ENCODE measurements at places on chromosomes 6 and 20. TPM values are rescaled to one million over a fixed set of nuclear protein-coding genes. Genes with fewer than 3 reads are reported as not detected.
A peak's percentile ranks its signal among the peaks of the same experiment; 100 is the strongest.

DNA sequence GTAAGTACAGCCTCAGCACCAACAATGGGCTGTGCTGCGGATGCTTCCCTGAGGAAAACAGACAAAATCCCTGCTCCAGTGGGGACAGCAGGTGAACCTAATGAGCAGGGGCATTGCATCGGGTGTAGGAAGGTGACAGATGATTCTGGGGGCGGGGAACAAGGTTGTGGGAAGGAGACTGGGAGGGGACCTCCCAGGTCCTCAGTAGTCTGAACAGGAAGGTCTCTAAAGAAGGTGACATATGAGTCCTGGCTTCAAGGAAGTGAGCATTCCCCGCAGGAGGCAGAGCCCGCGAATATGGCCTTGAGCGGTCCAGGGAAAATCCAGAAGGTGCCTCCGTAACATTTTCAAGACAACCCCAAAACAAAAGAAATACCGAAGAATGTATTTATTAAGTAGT is 19.4 kb downstream of the ULBP1 start:
- H3K27me3 ChIP-seq = peaks cover 38% of the 10 kb centered on the region
- no peaks in the 10 kb centered on the region for H3K36me3 ChIP-seq
- H3K27ac ChIP-seq = no peak overlapping the region
- no peak overlapping the region for H3K4me3 ChIP-seq
- DNase-seq = no peak

DNA sequence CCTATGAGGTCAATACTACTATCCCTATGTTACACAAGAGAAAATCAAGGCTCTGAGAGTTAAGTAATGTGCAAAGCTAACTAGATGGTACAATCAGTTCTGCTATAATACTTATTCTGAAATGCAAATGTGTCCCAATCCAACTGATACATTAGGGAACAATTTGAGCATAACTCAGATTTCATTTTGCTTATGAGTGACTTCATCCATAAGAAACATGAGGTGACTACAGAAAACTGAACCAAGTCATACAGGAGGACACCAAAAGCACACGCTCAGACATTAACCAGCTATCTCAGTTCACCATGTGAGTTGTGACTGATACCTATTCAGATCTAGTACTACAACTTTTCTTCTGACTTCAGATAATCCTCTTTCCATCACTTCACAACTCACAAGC is 179.9 kb upstream of the RUNX2 start:
- H3K4me3 ChIP-seq = no peak overlapping the region
- no peaks in the 10 kb centered on the region for H3K4me1 ChIP-seq
- H3K27me3 ChIP-seq = no peaks in the 10 kb centered on the region
- no peak for DNase-seq

GRCh38 chr20:8943631-8944030 is 125.3 kb upstream of the PLCB4 start:
- no peaks in the 10 kb centered on the region for H3K4me1 ChIP-seq
- no peak overlapping the region for H3K4me3 ChIP-seq
- H3K27ac ChIP-seq = no peak overlapping the region
- H3K36me3 ChIP-seq = no peaks in the 10 kb centered on the region
- no peak for DNase-seq

GRCh38 chr20:54933212-54933904 is 458.0 kb downstream of the DOK5 start:
- H3K27ac ChIP-seq = no peak overlapping the region
- no peaks in the 10 kb centered on the region for H3K4me1 ChIP-seq
- H3K27me3 ChIP-seq = no peaks in the 10 kb centered on the region
- no peak overlapping the region for H3K4me3 ChIP-seq
- no peak for DNase-seq

GRCh38 chr6:14075095-14075503 is 42.5 kb upstream of the CD83 start:
- no peaks in the 10 kb centered on the region for H3K36me3 ChIP-seq
- no peak for DNase-seq
- H3K4me1 ChIP-seq = no peaks in the 10 kb centered on the region

DNA sequence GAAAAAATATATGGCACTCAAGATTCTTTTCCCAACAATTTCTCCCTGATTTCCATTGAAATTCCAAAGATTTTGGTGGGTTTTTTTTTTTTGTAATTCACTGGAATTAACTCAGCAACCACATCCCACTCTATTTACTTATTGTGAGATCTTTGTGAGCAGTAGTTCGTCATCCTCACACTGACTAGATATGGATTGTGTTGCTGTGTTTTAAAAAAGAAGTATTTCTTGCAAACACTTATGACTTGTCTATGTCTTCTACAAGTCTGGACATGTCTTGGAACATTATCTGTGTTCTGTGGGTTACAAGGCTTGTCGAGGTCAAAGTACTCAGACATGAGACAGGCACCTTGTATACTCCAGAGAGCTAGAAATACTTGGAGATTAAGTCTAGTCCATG is 7.3 kb upstream of the TENT5A start:
- H3K4me1 ChIP-seq = no peaks in the 10 kb centered on the region
- H3K36me3 ChIP-seq = no peaks in the 10 kb centered on the region
- H3K27ac ChIP-seq = no peak overlapping the region
- DNase-seq = no peak
- H3K27me3 ChIP-seq = no peaks in the 10 kb centered on the region
- H3K4me3 ChIP-seq = no peak overlapping the region

GRCh38 chr6:52570291-52570700 is 6.6 kb downstream of the TRAM2 start:
- no peaks in the 10 kb centered on the region for H3K27me3 ChIP-seq
- peak overlapping the region; percentile 47 for H3K27ac ChIP-seq
- H3K4me1 ChIP-seq = peaks cover 16% of the 10 kb centered on the region
- H3K36me3 ChIP-seq = no peaks in the 10 kb centered on the region
- DNase-seq = peak; percentile 57
- no peak overlapping the region for H3K4me3 ChIP-seq

- no peaks in the 10 kb centered on the region for H3K27me3 ChIP-seq
- peaks cover 8% of the 10 kb centered on the region for H3K4me1 ChIP-seq
- H3K36me3 ChIP-seq = no peaks in the 10 kb centered on the region
- H3K27ac ChIP-seq = peak overlapping the region; percentile 79
- no peak for DNase-seq
Observed at GRCh38 chr20:45857882-45858216, 435 bp downstream of the ZSWIM3 start.

GRCh38 chr6:129767776-129768485 is 58.0 kb upstream of the ARHGAP18 start:
- no peak overlapping the region for H3K27ac ChIP-seq
- no peak overlapping the region for H3K4me3 ChIP-seq
- no peaks in the 10 kb centered on the region for H3K36me3 ChIP-seq
- H3K27me3 ChIP-seq = no peaks in the 10 kb centered on the region
- DNase-seq = no peak

- no peak for DNase-seq
- H3K4me3 ChIP-seq = no peak overlapping the region
- no peaks in the 10 kb centered on the region for H3K27me3 ChIP-seq
- H3K36me3 ChIP-seq = no peaks in the 10 kb centered on the region
Observed at GRCh38 chr20:49433333-49433732, 49.1 kb downstream of the KCNB1 start.

GRCh38 chr6:99091985-99092384 is 144.2 kb upstream of the FBXL4 start:
- H3K4me3 ChIP-seq = no peak overlapping the region
- no peaks in the 10 kb centered on the region for H3K36me3 ChIP-seq
- no peaks in the 10 kb centered on the region for H3K4me1 ChIP-seq
- H3K27ac ChIP-seq = no peak overlapping the region

- DNase-seq = peak; percentile 70
- H3K27me3 ChIP-seq = no peaks in the 10 kb centered on the region
- H3K36me3 ChIP-seq = no peaks in the 10 kb centered on the region
- peak overlapping the region; percentile 76 for H3K27ac ChIP-seq
- no peaks in the 10 kb centered on the region for H3K4me1 ChIP-seq
Observed at GRCh38 chr6:22737331-22737730, 168.0 kb downstream of the HDGFL1 start.

- no peaks in the 10 kb centered on the region for H3K27me3 ChIP-seq
- H3K4me3 ChIP-seq = no peak overlapping the region
- H3K27ac ChIP-seq = no peak overlapping the region
- no peaks in the 10 kb centered on the region for H3K36me3 ChIP-seq
Observed at GRCh38 chr6:101816716-101817115, 423.2 kb downstream of the GRIK2 start.

DNA sequence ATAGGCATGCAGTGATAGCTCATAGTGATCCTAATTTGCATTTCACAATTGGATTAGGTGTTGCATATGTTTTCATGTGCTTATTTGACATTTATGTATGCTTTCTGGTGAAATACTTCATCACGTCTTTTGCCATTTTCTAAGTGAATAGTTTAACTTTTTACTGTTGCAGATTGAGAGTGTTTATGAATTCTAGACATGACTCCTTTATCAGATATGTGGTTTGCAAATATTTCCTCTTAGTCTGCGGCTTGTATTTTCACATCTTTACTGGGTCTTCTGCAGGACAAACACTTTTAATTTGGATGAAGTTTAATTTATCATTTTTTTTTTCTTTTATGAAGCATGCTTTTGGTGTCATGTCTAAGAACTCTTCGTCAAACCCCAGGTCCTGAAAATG is 39.2 kb downstream of the CCN2 start:
- no peak overlapping the region for H3K27ac ChIP-seq
- H3K4me1 ChIP-seq = no peaks in the 10 kb centered on the region
- no peak for DNase-seq

DNA sequence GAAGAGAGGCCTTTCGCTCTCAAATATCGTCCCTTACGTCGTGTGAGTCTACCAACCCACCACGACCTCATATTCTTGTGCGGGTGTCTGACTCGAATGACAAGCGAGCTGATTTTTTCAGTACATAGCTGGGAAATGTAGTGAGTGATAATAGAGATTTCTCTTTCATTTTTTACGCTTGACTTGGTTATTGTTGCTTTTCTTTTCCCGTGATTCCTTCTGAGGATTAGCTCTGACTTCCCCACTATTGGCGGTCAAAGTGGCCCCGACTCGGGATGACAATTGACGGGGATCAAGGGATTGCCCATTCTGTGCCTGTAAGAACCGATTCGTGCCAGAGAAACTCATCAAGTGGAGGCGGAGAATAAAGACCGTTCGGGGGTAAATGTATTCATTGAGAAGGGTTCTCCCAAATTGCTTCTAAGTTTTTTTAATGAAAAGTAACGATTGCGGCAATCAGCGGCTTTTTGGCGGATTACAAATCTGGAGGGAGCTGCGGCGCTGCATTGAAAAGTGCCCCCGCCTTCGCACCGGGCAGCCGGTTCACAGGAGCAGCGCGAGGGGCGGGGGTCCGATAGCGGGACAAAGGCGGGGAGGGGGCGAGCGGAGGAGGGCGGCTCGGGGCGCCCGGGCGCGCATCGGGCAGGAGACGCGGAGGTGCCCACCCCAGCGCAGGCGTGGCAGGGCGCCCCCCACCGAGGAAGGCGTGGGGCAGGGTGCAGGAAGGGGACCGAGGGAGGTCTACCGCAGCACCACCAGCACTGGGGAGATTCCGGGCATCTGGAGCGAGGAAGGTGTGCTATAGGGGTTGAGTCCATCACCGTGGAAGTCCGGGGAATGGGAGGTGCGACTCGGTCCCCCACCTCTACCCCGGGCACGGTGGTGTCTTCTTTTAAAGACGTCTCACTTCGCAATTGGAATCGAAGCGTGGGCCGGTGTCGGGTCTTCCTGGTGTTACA is 44.5 kb upstream of the OSTM1 start:
- no peak for DNase-seq
- no peaks in the 10 kb centered on the region for H3K36me3 ChIP-seq
- peaks cover 18% of the 10 kb centered on the region for H3K4me1 ChIP-seq
- H3K27me3 ChIP-seq = peaks cover 16% of the 10 kb centered on the region
- H3K27ac ChIP-seq = no peak overlapping the region
- peak overlapping the region; percentile 12 for H3K4me3 ChIP-seq

DNA sequence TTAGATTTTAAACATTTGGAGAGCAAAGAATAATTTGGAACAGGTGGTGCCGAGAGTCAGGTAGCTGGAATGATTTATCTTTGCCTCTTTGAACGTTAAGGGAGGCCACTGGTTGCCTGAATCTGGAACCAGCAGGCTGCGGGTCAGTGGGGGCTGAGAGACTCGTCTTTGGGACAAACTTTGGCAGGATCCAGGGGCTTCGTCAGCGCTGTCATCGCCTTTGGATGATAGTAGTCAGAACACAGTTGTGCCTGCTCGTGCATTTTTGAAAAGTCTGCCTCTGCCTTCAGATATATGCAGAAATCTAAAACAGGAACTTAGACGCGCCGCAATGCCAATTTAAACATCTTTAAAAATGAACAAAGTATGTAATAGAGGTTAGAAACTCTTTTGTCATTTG is 5.0 kb downstream of the EYA2 start:
- no peak overlapping the region for H3K27ac ChIP-seq
- no peak overlapping the region for H3K4me3 ChIP-seq
- H3K27me3 ChIP-seq = peaks cover 15% of the 10 kb centered on the region
- H3K36me3 ChIP-seq = no peaks in the 10 kb centered on the region
- no peak for DNase-seq

GRCh38 chr6:19127081-19127480 is 710.1 kb upstream of the ID4 start:
- H3K4me3 ChIP-seq = no peak overlapping the region
- H3K4me1 ChIP-seq = no peaks in the 10 kb centered on the region
- no peak overlapping the region for H3K27ac ChIP-seq
- H3K27me3 ChIP-seq = no peaks in the 10 kb centered on the region
- no peaks in the 10 kb centered on the region for H3K36me3 ChIP-seq

DNA sequence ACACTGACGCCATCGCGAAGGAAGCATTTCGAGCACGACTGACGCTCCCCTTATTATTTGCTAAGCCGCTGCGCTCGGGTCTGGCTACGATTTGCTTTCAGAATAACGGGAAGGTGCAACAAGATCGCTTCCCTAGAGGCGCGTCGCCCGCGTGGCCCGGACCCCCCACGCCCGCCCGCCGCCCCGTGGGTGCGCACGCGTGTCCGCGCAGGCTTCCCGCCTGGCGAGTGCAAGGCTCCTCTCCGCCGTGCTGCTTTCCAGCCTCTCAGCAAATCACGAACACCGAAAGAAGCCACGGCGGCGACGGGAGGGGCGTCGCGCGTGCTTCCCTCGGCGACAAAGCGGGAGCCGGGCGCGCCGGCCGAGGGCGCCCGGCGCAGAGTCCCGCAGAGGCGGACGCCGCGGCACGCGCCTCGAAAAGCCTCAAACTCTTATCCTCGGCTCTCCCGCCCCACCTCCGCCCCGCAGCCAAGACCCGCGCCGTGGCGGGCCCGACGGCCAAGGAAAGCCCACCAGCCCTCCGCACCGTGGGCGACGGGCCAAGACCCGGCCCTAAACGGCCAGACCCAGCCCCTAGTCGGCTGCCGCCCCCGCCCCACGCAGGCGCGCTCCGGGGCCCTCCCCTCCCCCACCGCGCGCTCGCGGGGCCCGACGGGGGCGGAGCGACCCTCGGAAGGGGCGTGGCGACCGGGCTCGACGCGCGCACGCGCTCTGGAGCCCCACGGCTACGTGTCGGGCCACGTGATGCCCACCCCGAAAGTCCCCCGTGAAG is 987 bp upstream of the QKI start:
- peak overlapping the region; percentile 100 for H3K27ac ChIP-seq
- no peaks in the 10 kb centered on the region for H3K36me3 ChIP-seq
- no peaks in the 10 kb centered on the region for H3K4me1 ChIP-seq
- peak overlapping the region; percentile 76 for H3K4me3 ChIP-seq

Gene TCP11
- not detected for total RNA-seq

Gene MCHR2
- not detected for total RNA-seq

Gene DEFB124
- total RNA-seq = not detected

Gene ECI2
- total RNA-seq = 57.9 TPM

Gene RFX6
- total RNA-seq = not detected

Gene XKR7
- total RNA-seq = 0.14 TPM

Gene GABRR2
- total RNA-seq = not detected

Gene CDH4
- not detected for total RNA-seq

Gene SPATS1
- total RNA-seq = not detected

Gene DST
- total RNA-seq = 809 TPM

Gene SLC13A3
- total RNA-seq = 4.2 TPM

Gene GSTA1
- total RNA-seq = 0.95 TPM

Gene MCCD1
- not detected for total RNA-seq

All from uterus (tissue), 4 donors.